ENCODE measurements at places on chromosomes 3 and 15.
A peak's percentile ranks its signal among the peaks of the same experiment; 100 is the strongest.

DNA sequence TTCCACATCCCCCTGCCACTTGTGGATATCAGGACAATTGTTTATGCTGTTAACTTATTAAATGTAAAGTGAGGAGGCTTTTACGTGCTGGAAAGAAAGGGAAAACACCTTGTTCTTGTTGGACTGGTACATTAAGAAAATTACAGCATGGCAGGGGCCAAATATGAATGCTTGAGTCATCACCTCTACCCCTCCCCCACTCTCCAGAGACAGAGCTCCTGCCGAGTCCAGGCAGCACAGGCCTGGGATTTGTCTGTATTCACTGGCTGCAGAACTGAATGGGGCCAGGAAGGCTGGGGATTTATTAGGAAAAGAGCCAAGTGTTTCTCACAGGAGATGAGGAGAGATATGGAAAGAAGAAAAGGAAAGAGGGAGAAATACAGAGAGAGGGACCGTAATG is 308.9 kb downstream of the EPHB1 start:
- DNase-seq, result peak; percentile 23

- no peak for DNase-seq
These were observed 26.9 kb upstream of the MTMR14 start for GRCh38 chr3:9622438-9622837.

DNA sequence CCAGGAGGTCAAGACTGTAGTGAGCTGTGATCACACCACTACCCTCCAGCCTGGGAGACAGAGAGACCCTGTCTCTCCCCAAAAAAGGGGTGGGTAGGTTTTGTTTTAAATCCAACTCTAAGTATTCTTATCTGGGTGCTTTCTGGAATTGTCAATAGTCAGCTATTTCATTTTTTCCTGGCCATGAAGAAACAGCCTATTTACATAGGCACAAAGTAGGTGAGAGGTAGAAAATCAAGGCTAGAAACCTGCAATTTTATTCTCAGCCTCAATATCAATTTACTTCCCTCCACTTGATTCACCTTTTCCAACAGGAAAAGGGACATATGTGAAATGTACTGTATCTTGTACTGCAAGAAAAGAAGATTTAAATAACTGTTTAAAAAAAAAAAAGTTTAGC is 45.9 kb downstream of the CSNK1G1 start:
- DNase-seq, result no peak

- no peak for DNase-seq
These were observed 218.5 kb upstream of the PRICKLE2 start for GRCh38 chr3:64443546-64444381.

- no peak for DNase-seq
These were observed 449 bp downstream of the RAF1 start for GRCh38 chr3:12663401-12663935.

DNA sequence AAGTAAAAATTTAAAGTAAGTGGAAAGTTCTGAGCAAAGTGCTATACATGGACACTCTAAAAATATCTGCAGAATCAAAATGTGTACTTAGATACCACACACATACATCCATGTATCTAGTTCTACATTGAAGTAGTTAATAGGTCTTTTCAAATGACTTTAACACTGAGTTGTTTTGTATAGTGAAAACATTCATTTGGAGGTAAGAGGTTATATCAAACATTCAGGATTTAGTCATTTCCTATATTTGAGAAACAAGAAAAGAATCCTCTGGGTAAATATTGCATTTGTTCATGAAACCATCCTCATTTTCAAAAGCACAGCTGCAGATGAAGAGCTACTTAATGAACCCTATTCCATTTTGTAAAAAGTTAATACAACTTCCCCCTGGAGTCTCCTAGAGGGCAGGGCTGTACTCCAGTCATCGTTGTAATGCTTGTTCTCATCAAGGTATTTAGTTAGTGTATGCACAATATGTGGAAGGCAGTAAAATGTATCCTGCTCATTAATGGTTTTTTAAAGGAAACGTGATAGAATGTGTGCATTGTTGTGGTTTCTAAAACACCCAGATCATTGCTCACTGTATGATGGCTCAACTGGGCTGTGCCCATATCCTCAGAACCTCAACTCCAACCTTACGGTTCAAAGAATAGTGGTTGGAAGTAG is 26.2 kb downstream of the ARPP21 start:
- DNase-seq, result no peak

GRCh38 chr3:43019826-43020225 is 40.7 kb downstream of the GASK1A start:
- no peak for DNase-seq

DNA sequence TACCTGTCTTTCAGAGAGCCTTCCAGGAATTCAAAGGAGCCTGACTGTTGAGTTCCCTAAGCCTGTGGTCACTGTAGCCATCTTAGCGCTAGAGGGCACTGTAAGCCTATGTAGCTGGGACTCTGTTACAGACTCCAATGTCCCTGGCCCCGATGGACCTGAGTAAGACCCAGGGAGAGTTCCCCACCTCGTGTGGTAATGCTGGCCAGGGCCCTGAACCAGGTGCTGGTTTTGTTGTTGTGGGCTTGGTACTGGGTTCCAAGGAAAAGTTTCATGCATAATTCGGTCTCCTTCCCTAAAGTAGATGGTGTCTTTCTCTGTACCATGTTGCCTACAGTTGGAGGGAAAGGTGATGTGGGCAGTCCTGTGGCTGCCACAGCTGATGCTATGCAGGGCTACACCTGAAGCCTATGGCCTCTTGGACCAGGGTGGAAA is 32.4 kb downstream of the CDAN1 start:
- peak; percentile 49 for DNase-seq

DNA sequence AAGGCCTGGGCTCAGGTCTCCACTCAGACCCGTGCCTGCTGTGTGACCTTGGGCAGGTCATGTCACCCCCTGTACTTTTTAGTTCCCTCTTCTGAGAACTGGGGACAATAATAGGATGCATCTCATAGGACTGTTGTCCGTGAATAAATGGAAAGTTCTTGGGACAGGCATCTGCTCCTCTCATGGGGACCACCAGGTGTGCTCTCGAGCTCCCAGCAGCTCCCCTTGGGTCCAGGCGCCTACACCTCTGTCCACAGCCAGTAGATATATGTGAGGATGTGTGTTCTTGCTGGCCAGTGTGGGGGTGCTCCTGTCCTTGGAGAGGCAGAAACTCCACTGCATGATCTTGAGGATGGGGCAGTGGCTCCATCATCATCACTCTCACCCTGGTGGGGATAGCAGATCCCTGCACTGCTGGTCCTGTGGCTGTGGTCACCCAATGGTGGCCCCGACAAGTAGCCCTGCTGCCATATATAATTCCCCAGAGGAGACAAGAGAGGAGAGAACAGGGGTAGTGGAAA is 257.6 kb upstream of the TLE3 start:
- no peak for DNase-seq

DNA sequence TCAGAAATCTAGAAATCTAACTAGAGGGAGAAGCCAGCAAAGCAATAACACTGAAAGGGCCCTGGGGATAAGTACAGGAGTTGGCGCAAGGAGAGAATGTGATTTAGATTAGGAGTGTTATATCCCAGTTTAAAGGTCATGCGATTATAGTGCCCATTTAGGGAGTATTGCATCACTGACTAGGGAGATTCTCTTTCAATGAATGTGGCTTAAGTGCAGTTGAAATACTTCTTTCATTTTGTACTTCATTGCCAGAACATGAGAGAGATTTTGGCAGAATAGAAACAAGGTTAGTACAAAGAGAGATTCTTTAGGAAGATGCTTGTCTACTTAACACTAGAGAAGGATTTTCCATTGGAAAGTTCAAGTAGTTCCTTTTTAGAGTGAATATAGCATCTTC is 13.9 kb downstream of the ROBO2 start:
- DNase-seq, result peak; percentile 6

GRCh38 chr15:95284933-95285421 is 1045.5 kb upstream of the NR2F2 start:
- DNase-seq, result peak; percentile 8

DNA sequence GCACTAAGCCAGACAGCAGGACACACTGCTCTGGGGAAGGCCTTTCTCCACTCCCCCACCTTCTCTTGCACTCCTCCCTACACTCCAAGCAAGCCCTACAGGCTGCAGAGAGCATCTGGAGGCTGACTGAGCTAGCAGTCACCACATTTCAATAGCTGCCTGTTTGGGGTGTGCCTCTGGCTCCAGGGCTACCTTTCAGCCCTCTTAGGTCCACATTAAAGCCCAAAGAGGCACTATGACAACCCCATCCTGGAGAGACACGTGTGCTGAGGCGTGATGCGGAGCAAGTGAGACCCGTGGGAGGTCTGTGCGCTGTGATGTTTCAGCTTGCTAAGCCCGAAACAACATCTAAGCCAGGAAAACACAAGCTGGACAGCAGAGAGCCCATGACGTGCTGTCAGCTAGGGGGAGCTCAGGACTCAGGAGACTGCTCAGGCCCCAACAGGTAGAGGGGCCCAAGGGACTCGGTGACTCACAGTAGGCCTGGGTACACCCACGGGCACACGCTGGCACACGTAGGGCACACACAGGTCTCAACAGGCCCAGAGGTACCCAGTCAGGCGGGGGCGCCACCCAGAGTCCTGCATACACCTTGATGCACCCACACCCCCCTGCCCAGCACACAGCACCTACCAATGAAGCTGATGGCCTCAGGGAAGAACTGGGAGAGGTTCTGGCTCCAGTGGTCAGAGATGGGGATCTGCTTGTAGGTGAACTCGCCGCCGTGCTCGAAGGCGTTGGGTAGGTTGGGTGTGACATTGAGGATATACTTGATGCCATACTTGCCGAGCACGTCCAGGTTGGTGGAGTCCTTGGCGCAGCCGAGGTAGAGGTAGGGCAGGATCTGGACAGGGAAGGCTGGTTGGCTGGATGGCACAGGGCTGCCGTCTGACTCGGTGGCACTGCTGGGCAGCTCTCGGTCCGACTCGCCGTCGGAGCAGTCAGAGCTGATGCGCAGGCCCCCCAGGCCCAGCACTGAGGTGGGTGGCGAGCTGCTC is 2.8 kb downstream of the DUSP7 start:
- no peak for DNase-seq

- DNase-seq, result no peak
These were observed 12.0 kb upstream of the CTXND1 start for GRCh38 chr15:80264031-80264430.

DNA sequence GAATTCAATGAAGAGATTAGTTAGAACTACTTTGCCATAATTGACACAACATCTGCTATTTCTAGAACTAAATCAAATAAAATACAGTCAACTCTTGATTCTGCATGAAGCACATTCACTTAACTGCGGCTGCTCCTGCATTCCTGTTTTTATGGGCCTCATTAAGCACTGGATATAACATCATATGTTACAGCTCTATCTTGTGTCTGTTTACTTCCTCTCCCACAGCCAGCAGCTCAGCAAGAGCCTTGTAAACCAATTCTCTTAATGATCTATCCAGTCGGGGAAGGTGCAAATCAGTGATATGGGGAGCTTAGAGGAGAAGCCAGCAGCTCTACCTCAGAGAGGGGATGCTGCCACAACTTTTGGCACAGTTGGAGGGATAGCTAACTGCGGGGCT is 329.2 kb downstream of the ARRDC4 start:
- DNase-seq, result no peak
